ENCODE measurements at places on chromosomes 3 and 15.
A peak's percentile ranks its signal among the peaks of the same experiment; 100 is the strongest.

GRCh38 chr3:177379045-177379444, 181.8 kb upstream of the TBL1XR1 start:
- DNase-seq = no peak

- DNase-seq = no peak
These were observed 257.2 kb upstream of the SOX2 start for GRCh38 chr3:181454451-181455027.

DNA sequence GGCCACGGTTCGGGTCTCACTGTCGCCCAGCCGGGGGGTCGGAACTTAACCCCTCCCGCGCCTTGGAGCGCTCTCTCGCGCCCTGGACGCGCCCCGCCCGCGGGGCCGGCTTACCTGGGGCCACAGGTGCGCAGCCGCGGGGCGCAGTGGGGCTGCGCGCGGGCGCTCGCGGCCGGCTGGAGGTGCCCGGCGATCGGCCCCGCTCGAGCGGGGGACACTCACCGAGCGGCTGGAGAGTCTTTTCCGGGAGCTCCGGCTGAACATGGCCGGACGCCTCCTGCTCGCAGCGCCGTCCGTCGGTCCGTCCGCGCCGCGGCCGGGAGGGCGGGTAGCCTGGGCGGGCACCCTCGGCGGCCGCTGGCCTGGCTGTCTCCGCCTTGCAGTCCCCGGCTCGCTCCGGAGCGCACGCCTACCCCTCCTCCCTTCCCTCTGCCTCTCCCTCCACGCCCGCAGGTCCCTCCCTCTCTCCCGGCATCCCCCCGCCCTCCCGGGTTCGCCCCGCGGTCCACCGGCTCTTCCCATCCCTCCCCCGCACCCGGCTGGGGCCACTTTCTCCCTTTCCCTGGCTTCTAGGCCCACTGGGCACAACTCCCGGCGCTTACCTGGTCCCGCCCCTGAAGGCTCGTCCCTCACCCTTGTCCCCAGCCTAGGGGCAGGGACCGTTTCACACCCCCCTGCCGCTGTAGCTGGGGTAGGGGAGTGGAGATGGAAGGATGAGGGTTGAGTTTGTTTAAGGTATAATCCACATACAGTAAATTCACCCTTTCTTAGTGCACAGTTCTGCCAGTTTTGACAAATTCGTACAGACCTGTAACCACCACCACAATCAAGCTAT, 220.1 kb upstream of the PRICKLE2 start:
- peak; percentile 31 for DNase-seq

DNA sequence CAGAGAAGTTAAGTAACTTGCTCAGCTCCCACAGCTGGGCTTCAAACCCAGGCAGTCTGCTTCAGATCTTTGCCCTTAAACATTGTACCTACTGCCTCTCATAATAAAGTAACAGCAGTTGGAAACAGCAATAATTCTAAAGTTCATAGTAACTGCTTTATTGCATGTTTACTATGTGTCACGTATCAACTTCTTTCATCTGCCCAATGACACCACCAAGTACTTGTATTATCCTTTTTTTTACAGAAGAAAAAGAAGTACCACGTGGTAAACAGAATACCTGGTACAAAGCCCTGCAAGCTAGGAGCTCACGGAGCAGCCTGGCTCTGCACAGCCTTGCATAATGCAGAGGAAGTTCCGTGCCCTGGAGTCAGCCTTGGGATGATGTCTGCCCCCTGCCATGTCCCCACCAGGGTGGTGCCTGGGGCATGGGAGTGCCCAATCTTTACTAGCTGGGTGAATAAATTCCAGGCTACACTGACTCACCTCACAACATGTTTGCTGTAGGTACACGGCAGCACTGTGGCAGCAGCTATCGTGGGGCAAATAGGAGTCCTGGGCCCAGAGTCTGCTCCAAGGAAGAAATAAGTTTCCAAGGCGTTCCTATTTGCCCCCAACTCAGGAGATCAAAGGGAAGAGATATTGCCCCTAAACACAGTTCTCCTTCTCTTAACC, 77.2 kb downstream of the LDHAL6B start:
- DNase-seq = peak; percentile 95
